C1 segment of cervical spinal cord (tissue), 14 donors: ENCODE measurements at places on chromosomes 3 and 15.

DNA sequence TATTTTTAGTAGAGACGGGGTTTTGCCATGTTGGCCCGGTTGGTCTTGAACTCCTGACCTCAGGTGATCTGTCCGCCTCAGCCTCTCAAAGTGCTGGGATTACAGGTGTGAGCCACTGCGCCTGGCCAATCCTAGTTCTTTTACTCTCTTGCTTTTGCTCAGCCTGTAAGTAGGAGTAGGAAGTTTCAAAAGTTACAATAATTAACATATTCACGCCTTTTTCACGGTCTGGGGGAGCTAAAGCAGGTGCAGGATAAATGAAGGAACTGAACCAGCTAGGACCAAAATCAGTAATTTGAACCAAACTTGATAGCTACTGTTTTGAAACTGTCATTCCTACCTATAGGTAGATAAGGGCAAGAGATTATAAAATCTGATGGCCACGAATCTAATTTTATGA, 98.5 kb downstream of the CACNA1D start:
- no peak for DNase-seq

DNA sequence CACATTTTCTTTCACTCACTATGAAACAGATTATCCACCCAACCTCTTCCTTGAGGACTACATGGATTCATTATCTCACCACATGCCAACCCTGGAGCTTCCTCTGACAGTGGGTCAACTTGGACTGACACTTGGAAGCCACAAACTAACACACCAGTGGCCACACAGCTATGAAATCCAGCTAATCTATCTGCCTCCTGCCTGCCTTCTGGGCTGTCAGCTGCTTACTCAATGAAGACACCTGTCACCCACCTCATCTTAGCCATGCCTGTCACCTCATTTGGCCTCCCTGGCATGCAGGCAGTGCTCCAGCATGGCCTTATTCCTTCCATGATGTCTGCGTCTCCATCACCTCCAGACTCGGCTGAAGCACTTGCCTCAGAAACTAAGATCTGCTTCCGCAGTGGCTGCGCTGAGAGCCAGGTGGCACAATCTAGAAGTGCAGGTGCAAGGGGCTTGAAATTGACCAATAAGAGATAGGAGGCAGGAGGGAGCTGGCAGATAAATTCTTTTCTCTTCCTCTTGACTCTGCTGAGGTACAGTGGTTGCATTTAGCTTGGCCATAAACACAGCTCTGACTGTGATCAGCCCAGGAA, 105.2 kb upstream of the RNF7 start:
- DNase-seq: no peak

- DNase-seq: no peak
These were observed 18.6 kb downstream of the CRYGS start for GRCh38 chr3:186525369-186526255.

DNA sequence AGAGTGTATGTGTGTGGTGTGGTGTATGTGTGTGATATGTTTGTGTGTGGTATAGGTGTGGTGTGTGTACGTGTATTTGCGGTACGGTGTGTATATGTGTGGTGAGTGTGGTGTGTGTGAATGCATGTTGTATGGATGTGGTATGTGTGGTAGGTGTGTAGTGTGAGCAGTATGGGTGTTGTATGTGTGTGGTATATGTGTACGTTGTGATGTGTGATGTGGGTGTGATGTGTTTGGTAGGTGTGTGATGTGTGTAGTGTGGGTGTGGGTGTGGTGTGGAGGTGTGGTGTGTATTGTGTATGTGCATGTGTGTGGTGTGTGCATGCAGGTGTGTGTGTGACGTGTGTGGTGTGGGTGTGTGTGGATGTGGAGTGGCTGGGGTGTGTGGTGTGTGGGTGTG, 58.7 kb downstream of the EFCAB12 start:
- no peak for DNase-seq

DNA sequence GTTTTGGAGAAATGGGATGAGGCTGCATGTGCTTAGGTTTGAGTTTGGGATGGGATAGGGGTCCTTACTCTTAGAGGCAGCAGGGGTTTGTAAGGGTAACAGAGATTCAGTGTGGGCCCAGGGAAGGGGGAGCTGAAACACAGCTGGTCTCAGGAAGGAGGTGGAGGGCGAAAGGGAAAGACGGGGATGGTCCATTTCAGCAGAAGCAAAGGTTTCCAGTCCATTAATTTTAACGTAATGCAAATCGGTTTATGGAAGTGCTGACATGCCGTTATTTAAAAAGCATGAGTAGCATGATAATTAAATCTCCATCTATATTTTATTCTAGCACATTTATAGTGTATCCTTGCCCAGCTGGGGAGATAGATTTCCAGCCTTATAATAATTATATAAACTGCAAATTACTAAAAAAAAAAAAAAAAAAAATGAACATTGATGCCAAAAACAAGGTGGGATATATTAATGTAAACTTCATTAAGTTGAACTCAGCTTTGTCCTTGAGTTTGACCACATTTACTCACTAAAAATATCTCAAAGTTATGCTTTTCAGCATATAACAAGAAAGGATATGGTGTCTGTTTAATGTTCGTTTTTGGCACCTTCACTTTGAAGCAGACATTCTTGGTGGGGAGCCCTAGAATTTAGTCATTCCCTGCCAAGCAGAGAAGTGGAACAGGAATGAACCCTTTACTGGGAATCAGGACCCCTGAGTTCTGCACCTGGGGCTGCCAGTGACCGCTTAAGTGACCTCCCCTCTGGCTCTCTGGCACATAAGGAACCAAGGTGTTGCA, 234.7 kb downstream of the THSD4 start:
- no peak for DNase-seq

DNA sequence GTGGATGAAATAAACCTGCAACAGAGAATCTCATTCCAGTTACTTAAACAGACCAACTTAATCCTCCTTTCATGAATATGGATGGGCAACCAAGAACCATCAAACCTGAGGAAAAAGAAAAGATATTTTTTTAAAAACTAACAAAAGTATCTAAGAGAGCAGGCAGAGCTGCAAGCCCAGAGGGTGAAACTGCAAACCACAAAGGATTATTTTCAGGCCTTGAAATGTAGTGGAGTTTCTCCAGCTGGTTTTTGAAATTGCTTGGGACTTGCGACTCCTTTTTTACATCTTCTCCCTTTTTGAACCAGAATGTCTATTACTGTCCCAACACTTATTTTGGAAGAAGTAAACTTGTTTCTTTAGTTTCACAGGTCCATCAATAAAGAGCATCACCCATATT, 87.4 kb downstream of the STAG1 start:
- no peak for DNase-seq

GRCh38 chr15:43771816-43772215, 5.0 kb downstream of the ELL3 start:
- no peak for DNase-seq

DNA sequence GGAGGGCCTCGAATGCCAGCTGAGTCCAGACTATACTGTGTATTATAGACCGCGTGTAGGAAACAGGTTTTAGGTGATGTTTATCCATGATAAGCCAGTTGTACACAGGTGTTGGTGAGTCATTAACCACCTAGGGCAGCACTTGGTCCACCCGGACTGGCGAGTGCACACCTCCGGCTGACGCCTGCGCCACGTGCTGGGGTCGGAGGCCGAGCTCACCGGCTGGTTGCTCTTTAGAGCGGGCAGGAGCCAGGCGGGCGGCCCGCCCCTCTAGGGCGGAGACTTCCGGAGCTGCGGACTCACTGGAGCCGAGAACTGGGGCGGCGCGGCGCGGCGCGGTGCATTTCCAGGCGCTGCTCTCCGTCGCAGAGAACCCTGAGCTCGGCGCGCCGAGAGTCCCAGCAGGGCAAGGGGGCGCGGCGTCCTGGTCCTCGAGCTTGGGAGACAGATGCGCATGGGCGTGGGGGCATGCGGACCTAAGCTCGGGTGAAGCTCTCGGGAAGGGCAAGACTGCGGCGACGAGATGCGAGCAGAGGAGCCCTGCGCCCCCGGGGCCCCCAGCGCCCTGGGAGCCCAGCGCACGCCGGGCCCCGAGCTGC, at the start of gene ESYT3:
Gene ESYT3 (plus strand): TSS at position 341 of the 599 bp plus-strand sequence. CDS start 183 bp downstream, at position 524.
- DNase-seq: no peak

DNA sequence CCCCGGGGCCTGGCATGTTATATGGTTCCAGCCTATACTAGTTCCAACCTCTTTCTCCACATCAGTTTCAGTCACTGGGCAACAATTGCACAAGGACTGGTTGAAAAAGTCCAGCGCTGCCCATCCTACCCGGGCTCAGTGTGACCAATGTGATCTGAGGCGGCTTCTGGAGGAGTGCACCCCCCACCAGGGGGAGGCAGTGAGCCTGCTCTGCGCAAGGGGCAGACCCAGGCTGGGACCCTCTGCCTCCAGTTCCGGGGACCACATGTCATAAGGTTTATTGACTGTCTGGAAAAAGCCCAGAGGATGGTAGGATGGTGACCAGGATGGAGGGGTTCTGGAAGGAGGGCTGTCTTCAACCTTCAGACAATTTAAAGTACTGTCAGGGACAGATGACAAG, 25.6 kb upstream of the NR2E3 start:
- DNase-seq: no peak

DNA sequence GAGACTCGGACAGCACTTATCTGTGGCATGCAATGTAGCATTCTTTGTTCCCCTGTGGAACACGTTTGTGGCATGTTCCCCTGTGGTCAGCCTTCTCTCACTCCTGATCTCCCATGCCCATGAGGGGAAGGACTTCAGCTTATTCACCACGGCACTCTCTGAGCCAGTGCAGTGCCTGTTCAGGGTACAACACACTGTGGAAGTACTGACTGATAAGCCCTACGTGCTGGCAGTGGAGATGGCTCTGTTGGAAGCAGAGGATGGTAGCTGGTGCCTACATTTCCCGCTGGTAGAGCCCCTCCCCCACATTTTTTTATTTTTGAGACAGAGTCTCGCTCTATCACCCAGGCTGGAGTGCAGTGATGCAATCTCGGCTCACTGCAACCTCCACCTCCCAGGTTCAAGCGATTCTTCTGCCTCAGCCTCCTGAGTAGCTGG, 43.5 kb upstream of the ETV5 start:
- DNase-seq: no peak

DNA sequence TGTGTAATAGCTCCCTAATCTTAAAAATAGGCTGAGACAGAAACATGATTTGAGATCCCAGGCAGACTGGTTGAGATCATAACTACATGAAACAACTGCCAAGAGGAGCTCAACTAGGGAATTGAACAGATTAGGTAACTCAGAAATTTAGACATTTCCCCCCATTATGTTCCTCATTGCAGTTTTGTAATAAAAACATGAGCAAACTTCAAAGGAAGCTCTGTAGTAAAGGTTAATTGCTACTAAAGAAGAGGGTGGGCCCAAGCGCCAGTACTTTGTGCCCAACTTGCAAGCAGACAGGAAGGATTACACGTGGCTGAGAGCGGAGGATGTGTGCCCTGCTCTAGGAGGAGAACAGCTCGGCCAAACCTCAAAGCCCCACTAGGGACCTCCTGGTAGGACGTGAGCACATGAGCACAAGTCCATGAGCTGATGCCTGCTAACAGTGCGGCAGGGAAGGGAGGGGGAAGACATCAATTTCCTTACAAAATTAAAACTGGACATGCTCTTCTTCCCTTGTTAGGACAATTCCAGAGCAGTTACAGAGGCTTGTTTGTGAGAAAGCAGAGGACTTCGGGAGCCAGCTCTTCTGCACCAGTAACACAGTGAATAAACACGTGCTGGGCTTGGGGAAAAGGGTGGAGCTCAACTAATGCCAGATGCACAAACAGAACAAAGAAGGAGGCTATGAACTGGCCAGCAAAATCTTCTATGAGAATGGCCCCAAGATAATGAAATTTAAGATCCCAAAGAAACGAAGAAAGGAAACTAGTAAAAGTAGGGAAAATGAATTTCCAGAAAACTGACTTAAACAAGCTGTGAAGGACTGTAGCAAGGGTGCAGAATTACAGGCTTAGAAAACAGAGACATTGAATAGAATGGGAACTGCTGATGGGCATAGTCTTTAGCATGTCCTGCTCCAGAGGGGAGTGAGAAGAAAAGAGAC, 275.5 kb downstream of the MECOM start:
- no peak for DNase-seq

DNA sequence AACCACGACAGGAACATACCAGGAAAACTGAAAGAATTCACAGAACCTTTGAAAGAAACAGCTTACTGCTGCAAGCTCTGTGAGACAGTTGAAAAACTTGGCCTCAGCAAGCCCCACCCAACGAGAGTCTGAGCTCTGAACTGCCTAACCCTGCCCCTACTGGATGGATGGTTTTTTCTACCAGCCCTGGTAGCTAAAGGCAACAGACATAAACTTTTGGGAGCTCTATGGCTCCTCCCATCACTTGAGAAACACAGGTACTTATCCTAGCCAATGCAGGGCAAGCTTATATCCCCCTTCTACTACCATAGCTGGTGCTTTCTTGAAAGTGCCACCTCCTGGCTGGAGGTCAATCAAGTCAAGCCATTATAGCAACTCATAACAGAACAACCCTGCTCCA, 471.8 kb downstream of the GRM7 start:
- DNase-seq: no peak

GRCh38 chr3:128060473-128061381, 8.5 kb downstream of the SEC61A1 start:
- DNase-seq: no peak

- DNase-seq: no peak
These were observed 52.4 kb upstream of the MRPS22 start for GRCh38 chr3:139291276-139292051.

DNA sequence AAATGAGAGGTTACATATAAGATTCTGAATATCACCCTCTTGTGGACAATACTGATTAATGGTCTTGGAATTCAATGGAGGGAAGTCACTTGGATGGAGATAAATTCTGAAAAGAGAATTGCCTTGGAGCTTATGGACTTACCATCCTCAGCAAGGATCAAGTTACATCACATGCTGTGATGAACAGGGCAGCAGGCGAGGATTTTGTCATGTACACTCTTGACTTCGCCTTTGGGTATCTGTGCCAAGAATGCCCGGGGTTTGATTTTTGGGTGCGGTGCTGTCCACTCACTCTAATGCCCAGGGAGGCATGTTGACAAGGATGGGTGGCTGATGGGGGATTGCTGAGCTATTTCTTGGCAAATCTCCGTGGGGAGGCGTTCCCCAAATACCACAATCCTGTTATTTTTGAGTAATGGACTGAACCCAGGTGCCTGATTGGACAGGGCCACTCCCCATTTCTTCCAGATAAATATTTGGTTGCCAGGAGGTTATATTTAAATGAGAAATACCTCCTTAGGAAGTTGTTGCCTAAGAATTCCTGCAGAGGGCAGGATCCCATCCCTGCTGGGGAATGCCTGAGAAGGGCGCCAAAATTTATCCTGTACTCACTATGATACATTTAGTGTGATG, 96.3 kb downstream of the TPRG1 start:
- no peak for DNase-seq

- DNase-seq: no peak
These were observed 23.6 kb downstream of the ANXA2 start for GRCh38 chr15:60374209-60374608.

DNA sequence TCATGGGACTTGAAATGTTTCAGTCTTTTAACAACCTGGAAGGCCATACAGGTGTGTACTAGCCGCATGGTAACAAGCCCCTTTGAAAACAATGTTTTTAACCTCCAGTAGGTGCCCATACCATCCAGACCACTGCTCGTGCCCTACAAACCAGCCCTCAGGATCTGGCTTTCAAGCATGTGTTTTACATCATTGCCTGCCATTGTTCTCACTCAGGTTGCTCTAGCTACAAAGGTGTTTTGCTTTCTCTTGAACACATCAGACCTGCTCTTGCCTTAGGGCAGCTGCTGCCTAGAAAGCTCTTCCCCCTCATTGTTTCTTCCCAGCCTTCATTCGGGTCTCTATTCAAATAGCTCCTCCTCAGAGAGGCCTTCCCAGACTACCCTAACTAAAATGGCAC, 32.3 kb upstream of the MAP3K13 start:
- DNase-seq: no peak
